Stimulated activated CD4-positive, alpha-beta T cell treated with anti-CD3 and anti-CD28 coated beads, Interleukin-4, amount 100 ng/mL, for 48 hours (primary cell): ENCODE measurements at places on chromosomes 3 and 15.

GRCh38 chr15:29822684-29823459, 604 bp upstream of the TJP1 start:
- DNase-seq, result no peak

GRCh38 chr15:92879949-92880725, 20.0 kb upstream of the CHD2 start:
- DNase-seq, result no peak

GRCh38 chr3:62241279-62241678, 132.1 kb downstream of the FEZF2 start:
- DNase-seq, result no peak

- no peak for DNase-seq
These were observed 194.1 kb downstream of the ROBO2 start for GRCh38 chr3:77234004-77234403.

- DNase-seq, result no peak
These were observed 53.1 kb downstream of the FSIP1 start for GRCh38 chr15:39729500-39729899.
